ENCODE measurements at places on chromosomes 11 and 22.
A peak's percentile ranks its signal among the peaks of the same experiment; 100 is the strongest.

- DNase-seq, result peak; percentile 29
Observed at GRCh38 chr22:37121887-37122591, 12.5 kb upstream of the TMPRSS6 start.

GRCh38 chr11:86193297-86194095 lies 51.1 kb upstream of the EED start:
- no peak for DNase-seq

DNA sequence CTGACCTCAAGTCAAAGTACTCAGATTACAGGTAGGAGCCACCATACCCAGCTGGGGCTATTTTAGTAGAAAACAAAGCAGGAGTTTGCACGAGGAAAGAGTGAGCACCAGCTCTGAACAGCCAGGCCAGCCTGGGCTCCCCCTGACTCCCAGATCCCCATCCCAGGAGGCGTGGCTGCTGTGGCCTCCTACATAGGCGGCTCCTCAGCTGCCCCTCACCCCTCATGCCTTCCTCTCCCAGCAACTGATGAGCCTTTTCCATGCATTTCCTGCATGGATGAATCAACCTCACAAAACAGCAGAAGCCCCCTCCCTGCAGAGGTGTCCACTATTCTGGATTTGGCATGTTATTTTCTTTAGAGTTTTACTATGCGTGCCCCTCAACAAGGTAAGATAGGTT lies 10.5 kb upstream of the FLRT1 start:
- DNase-seq, result no peak

- no peak for DNase-seq
Observed at GRCh38 chr11:61046833-61047232, 55.5 kb upstream of the CD5 start.

- DNase-seq, result no peak
Observed at GRCh38 chr11:82998697-82999096, 73.0 kb downstream of the RAB30 start.

DNA sequence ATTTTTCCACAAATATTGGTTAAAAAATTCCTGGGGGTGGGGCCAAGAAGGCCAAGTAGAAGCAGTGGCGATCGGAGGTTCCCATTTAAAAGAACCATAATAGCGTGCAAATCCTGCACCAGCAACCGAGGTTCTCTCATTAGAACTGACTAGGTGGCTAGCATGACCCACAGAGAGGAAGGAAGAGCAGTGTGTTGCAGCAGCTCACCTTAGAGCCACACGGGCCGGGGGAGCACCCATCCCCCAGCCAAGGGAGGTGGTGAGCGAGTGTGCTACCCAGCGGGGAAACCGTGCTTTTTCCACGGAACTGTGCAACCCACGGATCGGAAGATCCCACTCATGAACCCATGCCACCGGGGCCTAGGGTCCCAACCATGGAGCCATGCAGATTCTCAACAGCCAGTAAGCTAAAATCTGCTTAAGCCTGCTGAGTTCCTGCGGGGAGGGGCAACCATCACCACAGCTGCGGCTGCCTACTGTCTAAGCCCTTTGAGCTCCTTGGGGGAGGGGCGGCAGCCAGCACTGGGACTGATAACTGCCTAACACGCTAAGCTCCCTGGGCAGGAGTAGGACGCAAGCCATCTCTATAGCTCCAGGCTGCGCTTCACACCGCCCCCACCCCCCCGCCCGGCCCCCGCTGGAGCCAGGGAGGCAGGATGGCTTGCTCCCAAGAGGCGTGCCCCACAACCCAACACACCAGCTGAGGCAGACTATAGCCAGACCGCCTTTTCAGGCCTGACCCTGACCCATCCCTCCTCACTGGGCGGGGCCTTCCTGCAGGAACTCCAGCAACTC lies 21.0 kb upstream of the HTATIP2 start:
- DNase-seq, result no peak

DNA sequence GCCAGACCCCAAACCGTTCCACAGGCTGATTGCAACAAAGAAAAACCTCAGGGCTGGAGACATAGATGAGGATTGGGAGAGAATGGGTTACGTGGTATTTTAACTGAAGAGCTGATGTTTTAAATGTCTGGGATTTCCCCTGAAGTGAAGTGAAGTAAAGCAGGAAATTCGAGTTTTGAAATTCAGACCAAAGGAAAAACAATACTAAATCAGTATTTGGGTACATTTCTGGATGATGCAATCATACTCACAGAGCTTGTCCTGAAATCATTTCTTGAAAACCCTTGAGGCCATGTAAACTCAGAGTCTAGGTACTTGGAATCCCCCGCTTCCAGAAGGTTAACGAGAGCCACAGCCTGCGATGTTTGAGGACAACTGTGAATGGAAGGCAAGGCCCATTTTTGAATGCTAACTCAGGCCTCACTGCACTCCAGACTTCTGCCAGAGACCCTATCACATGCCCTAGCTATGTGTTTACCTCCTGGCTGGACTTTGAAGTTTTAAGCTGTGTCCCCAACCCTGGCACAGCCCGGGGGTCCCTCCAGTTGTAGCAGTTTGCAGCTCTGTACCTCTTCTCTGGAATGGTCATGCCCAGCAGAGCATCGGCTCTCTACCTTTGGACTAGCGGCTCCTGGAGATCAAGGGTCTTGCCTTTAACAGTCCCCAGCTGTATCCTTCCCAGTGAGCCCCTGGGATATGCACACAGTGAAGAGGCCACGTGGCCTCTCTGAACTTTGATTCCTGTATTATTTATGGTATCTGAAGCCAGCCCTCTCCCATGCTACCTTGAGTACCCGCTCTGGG lies 5.4 kb upstream of the FTH1 start:
- peak; percentile 96 for DNase-seq

GRCh38 chr11:18229501-18229900 lies 7.1 kb downstream of the SAA4 start:
- no peak for DNase-seq

GRCh38 chr11:103700622-103701021 lies 335.8 kb upstream of the DDI1 start:
- DNase-seq, result peak; percentile 47

DNA sequence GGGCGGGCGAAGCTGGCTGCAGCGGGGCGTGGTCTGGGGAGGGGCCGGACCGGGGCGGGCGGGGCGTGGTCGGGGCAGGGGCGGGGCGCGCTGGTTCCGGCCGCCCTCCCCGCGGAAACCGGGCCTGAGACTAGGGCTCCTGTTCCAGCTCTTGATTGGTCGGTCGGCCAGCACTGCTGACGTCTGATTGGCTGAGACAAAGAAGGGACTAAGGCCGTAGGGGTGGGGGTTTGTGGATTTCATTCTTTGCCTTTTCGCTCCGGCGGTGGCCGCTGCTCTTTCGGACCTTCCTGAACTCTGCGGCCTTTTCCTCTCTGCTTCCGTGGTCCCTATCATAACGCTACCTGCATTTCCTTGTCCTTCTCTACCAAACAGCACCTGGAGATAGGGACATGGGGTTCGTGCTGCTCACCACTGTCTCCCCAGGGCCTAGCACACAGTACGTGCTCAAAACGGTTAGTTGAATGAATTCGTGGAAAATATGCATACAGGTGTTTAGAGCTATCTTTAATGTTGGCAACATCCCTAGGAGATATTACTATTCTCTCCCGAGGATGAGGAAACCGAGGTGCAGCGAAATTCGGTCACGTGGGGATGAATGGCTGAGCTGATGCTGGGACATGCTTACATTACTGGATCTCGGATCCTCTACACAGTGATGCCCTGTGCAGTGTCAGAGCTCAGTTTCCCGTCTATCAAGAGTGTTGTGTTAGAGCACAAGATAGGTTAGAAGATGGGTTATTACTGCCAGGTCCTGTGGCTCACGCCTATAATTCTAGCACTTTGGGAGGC lies 62.8 kb downstream of the NFAM1 start:
- no peak for DNase-seq

GRCh38 chr11:22244986-22245592 lies 52.2 kb downstream of the ANO5 start:
- peak; percentile 6 for DNase-seq

DNA sequence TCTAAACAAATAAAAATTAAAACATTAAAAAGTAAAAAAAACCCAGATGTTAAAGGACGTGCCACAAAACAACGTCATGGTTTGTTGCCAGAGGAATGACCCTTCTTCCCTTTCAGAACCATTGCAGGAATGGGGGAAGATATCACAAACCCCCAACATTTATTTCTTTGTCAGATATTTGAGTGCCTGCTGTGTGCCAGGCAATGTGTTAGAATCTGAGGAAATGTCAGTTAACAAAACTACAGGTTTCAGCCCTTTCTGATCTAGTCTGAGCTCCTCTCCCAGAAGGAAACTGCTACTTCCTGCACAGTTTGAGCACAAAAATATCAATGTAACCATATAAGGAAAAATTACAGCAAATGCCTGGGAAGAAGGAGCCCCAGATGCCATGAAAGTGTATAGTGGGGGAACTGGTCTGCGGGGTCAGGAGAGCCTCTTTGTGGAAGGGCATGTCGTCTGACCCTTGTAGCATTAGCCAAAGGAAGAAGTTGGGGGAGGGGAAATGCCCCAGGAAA lies 7.1 kb upstream of the NHERF4 start:
- no peak for DNase-seq

DNA sequence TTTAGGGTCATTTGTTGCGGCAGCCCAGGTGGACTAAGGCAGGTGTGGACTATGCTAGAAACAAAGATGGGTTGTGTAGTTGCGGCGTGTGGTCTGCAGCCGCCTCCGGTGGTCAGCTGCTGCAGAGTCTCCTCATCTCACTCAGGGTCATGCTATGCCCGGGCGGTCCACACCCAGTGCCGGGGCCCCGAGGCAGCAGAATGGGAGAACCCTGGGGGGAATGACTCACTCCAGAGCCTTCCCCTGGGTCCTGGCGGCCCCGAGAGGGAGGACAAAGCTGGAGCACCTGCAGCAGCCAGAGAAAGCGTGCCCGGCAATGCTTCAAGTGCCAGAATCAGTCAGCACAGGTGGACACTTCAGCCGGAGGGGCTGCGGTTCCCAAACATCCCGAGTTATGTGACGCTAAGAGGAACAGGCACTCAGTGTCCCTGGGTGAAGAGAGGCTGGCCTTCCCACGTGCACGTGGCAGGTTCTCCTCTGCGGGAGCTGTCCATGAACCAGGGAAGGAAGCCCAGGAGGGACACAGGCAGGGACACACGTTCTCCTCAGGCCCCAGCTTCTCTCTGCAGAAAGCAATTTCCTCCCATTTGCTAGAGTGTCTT lies 289.6 kb upstream of the B3GAT1 start:
- DNase-seq, result no peak

DNA sequence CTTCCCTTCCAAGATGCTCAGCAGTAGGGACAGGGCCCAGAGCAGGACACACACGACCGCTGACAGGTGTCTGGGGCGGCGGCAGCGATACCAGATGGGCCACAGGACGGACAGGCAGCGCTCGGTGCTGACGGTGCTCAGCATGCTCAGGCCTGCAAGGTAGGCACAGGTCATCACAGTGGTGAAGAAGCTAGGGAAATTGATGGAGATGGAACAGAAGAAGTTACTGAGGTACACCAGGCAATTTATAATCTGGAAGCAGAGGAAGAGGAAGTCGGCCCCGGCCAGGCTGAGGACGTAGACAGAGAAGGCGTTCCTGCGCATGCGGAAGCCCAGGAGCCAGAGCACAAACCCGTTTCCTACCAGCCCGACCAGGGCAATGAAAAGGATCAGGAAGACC lies 4.6 kb downstream of the MRGPRX2 start:
- no peak for DNase-seq

DNA sequence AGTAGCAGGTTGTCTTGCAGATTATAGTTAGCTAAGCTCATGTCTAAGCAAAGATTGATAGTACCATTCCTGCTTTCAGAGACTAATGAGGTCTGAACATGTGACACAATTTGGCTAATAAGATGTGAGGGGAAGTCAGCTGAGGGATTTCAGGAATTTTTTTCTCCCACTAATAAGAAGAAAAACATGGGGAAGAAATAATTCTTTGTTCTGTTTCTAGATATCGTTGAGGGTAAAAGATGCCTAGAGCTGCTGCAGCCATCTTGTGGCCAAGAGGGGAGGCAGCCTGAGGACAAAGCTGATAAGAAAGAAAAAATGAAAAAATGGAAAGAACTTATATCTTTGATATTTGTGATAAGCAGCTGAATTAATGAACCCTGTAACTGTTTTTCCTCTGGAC lies 1334.4 kb downstream of the LRRC4C start:
- DNase-seq, result no peak

DNA sequence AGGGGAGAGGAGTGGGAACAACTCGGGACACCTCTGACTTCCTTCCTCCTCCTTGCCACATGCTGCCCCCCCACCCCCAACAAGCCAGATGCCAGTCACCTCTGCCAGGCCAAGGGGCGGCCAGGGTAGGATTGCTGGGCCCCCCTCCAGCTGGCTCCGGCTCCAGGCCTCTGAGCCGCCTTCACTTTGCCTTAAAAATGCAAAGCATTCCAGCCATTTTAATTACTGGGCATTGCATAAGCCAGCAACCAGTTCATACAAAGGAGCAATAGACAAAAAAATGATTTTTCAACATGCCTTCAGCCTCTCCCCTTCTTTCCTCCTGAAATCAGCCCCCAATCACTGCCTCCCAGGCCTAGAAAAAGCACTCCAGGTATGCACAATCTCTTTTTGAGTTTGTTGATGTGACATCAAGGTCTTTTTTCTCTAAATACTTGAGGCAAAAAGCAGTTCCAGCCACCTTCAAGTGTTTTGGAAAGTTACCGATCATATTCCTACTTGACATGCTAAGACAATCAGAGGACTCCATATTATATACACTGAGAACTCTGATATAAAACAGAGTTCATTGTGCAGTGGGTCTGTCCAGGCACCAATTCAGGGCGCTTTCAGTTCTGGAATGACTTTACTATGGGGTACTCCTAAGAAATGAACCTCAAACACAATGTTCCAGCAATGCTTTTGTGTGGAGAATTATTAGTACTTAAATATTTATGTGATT lies 12.4 kb upstream of the TIMP3 start:
- DNase-seq, result no peak

- DNase-seq, result no peak
Observed at GRCh38 chr11:8650401-8650990, 32.0 kb downstream of the TRIM66 start.

DNA sequence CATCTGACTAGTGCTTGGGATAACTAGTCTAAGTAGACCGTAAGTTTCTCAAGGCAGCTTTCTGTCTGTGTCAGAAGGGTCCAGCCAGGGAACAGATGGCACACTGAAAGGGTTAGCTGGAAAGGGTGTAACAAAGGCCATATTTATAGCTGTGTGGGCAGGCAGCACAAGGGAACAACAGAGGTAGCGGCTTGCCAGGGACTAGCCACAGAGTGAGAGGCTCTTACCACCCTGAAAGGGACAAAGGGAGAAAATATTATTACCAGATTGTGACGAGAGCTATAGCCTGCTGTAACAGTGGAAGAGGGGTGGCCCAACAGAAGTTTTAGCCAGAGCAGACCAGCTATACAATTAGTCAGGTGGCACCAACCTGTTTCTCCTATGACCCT lies 129.4 kb downstream of the CCDC34 start:
- DNase-seq, result no peak

- no peak for DNase-seq
Observed at GRCh38 chr11:116343270-116343669, 429.5 kb downstream of the BUD13 start.

DNA sequence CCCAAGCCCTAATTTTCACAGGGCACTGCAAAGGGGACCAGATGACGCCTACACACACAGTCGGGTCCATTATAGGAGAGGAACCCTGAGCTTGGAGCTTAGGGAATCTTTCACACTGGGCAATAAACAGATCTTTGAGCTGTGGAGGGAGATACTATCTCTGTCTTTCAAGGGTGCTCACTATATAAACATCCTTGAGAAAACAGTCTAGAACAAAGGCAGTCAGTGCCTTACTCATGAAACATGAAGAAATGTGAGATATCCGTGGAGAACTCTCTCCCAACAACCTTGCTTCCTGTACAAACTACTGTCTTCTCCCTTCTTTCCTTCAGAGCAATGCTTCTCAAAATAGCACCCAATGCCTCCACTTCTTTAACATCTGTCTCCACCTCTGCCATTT lies 109.0 kb upstream of the APOA1 start:
- no peak for DNase-seq

- DNase-seq, result peak; percentile 95
Observed at GRCh38 chr11:119615003-119615881, 113.8 kb downstream of the NECTIN1 start.
